ENCODE measurements at places on chromosomes 11 and 22.

DNA sequence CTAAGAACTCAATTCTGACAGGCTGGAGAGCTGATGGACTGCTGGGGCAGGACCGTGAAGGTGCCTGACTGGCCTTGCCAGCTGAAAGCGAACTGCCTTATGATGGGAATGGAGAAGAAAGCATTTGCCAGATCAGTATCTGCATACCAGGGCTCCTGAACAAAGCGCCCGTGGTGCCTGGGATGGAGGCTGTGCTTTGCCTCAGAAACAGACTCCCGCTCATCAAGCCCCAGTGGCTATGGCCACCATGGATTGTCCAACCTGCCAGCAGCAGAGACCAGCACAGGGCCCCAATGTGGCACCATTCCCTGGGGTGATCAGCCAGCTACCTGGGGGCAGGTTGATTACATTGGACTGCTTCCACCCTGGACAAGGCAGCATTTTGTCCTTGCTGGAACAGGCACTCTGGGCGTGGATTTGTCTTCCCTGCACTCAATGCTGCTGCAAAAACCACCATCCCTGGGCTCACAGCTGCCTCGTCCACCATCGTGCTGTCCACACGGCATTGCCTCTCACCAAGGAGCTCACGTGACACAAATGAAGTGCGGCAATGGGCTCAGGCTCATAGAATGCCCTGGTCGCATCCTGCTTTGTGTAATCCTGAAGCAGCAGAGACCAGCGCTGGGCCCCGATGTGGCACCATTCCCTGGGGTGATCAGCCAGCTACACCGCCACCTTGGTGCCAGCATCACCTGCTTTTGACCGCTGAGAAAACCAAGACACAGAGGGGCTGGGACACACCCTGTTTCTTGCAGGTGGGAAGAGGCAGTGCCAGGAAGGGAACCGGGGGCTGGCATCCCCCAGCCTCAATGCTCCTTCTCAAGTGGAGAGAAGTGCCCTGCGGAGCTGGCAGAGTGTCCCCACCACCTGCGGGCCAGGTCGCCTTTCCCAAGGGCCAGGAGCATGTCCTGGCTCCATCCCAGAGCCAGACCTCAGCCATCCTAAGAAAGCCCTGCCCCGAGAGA, 1367.5 kb downstream of the BRD1 start:
- no peak for DNase-seq

GRCh38 chr11:44851496-44851895, 99.2 kb downstream of the TP53I11 start:
- no peak for DNase-seq

GRCh38 chr11:132504501-132505041, 1027.7 kb downstream of the OPCML start:
- no peak for DNase-seq

DNA sequence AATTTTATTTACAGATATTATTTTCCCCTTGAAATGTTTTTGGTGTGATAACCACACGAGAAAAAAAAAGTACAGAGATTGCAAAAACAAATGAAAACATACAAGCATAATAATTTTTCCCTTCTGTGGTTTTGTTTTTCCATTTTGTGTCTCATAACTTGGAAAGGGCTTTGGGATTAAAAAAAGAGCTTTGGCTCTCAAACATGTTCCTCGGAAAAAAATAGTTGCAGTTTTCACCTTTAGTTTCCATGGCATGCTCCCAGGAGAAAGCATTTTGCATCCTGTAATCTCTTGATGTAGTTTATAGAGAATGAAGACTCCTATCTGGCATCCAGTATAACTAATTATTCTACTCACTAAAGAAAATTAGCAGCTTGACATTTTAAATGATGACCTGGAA, 362.1 kb upstream of the PDGFD start:
- DNase-seq: no peak

DNA sequence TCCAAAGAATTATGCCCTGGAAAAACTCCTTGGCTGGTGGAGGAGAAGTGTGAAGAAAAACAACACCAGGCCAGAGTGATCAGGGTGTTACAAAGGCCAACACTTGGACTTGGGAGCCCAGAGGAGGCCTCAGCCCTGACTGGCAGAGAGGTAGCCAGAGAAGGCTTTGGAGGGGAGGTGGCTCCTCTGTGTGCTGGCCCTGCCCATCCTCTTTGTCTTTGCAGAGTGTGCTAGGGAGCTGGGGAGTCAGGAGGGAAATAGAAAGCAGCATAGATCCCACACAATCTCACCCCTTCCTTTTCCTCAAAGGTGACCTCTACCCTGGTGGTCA, 12.0 kb upstream of the P2RY6 start:
- DNase-seq: no peak

DNA sequence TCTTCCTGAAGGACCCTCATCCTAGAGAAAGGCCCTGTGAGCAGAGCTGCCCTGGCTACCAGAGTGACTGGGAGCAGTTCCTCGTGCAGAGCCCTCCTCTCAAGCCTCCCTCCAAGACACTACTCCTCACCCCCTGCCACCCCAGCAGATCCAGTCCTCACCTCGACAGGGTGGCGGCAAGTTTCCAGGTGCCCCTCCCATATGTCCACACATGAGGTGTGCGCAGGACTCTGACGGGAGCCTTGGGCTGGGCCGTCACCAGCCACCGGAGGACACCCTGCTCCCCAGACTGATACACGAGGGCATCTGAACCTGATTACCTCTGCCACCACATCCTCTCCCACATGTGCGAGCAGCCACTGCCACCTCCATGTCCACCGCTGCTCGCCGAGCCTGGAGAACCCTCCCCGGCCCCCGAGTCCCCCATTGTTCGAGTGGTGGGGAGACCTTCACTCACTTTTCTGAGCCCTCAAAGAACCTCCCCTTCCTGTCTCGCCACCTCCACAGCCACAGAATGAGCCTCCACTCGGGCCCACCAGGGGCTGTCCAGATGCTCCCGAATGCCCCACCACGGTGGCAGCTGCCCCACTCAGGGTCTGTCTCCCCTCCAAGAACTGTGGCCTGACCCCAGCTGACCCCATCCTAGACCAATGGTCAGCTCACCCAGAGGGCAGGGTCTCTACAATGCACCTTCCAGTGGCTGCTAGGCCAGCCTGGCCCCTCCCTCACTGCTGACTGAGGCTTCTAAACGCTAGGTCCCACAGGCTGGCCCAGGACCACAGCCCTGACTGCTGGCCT, 62.5 kb downstream of the DGCR2 start:
- no peak for DNase-seq

GRCh38 chr22:42262964-42263363, 7.5 kb downstream of the TCF20 start:
- DNase-seq: no peak

Data from activated naive CD4-positive, alpha-beta T cell (primary cell).